NCI-H1417 (cell line): ENCODE measurements at places on chromosomes 1 and 21.

DNA sequence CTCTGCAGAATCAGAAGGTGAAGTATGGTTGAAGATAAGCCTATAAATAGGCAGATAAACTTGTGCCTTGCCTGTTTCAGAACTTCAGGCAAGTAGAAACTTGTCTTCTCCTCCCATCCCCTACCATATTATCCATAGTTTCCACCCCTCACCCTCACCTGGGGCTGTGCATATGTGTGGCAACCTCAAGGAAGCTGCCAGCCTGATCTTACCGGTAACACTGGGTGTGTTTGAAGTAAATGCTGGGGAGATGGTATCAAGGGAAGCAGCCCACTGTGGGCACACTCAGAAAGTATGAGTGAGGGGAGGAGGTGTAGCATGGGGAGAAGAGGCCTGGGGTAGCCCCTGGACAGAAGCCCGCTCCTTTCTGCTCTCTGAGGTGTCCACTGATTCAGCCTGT lies 14.5 kb downstream of the VANGL2 start:
- no peak for DNase-seq

DNA sequence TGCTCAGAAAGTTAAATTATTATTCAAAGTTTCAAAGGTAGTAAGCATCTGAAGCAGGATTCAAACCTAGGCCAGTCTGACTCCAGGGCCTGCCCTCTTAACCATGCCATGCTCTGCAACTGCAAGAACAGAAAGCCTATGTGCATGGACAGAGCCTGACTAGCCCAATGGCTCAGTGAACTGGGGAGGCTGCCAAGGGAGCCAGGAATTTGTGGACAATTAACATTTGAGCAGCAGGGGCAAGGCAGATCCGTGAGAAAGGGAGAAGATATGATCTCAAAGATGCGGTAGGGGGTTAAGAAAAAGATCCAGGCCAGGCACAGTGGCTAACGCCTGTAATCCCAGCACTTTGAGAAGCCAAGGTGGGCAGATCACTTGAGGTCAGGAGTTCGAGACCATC lies 6.5 kb upstream of the ATP1A4 start:
- no peak for DNase-seq

- DNase-seq: no peak
Observed at GRCh38 chr1:72109916-72110315, 172.4 kb downstream of the NEGR1 start.

GRCh38 chr1:53337499-53337898 lies 9.6 kb upstream of the LRP8 start:
- DNase-seq: no peak

GRCh38 chr1:230356869-230357794 lies 69.0 kb downstream of the PGBD5 start:
- DNase-seq: peak; percentile 36

GRCh38 chr1:181936269-181936668 lies 125.2 kb downstream of the ZNF648 start:
- no peak for DNase-seq

- no peak for DNase-seq
Observed at GRCh38 chr1:193241132-193241827, 54.9 kb upstream of the B3GALT2 start.

GRCh38 chr1:198667186-198667585 lies 28.3 kb downstream of the PTPRC start:
- DNase-seq: no peak
